M059J (cell line): ENCODE measurements at places on chromosomes 4 and X.
A peak's percentile ranks its signal among the peaks of the same experiment; 100 is the strongest.

GRCh38 chr4:167826281-167826680 is 266.1 kb upstream of the ANXA10 start:
- DNase-seq, result peak; percentile 1

- peak; percentile 32 for DNase-seq
These were observed 135.7 kb downstream of the QDPR start for GRCh38 chr4:17376205-17376604.

- no peak for DNase-seq
These were observed 160.7 kb downstream of the MID1IP1 start for GRCh38 chrX:38961936-38962335.

- DNase-seq, result no peak
These were observed 45.4 kb downstream of the TIGD4 start for GRCh38 chr4:152734015-152734698.
